ENCODE measurements at places on chromosomes 3 and 15. TPM values are rescaled to one million over a fixed set of nuclear protein-coding genes. Genes with fewer than 3 reads are reported as not detected.

DNA sequence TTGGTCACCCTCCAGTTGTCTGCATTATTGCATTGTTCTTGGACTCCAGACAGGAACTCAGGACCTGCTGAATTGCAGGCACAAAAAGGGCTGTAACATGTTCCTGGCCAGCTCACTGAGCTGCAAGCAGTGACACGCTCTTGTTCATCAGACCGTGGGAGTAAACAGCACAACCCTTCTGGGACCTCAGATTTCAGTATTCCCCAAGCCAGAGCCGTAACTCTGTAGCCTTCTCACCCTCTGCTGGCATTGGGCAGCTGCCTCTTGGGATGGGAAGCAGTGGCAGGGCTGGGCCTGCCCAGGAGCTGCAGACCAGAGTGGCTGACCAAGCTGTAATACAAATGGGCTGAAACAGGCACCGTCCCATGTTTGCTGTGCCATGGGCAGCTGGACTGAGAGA is 607.1 kb upstream of the BCHE start:
- no peak for DNase-seq

- DNase-seq = no peak
Observed at GRCh38 chr3:37904601-37905000, 42.9 kb downstream of the CTDSPL start.

Gene RLBP1
- total RNA-seq = not detected

DNA sequence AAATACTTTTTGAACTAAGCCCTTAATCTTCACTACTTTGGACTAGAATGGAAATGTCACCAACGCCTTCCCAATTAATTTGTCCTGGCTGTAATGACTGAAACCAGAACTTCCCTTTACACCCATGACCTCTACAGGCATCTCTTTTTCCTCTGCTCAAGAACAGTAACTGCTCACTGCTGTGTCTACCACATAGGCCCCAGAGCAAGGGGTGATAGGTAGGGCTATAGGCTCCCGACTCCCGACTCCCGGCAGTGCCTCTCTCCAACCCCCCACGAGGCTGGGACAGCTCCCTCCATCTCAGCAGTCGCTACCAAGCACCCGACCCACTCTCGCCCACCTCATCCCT is 384 bp upstream of the LEKR1 start:
- DNase-seq = no peak

DNA sequence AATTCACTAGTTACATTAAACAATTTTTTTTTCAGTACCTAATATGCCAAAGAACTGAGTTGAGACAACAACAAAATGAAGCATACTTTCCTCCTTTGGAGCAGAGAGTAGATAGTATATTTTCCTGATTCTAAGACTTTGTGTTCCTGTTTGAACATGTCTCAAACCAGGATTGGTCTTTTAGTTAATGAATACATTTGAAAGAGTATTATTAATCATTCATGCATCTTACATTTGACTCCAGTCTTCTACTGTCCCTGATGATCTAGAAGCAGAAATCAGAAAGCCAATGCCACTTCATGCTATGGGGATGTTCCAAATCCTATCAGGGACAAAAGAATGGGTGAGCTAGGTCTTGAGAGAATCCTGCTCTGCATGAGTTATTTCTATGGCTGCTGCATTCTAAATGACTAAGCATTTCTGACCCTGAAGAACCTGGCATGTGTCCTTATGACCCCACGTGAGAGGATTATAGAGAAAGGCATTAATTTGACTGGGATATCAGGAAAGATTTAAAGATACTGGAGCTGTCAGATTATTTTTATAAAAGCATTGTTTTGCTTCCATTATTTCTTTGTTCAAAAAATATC is 32.9 kb upstream of the MBNL1 start:
- no peak for DNase-seq

GRCh38 chr3:175713268-175713667 is 854.1 kb downstream of the NAALADL2 start:
- DNase-seq = no peak

Gene TRNT1
- total RNA-seq = 24.3 TPM

- no peak for DNase-seq
Observed at GRCh38 chr15:94352636-94353487, 121.5 kb downstream of the MCTP2 start.

- peak; percentile 62 for DNase-seq
Observed at GRCh38 chr15:84749111-84749991, 959 bp downstream of the ZNF592 start.

DNA sequence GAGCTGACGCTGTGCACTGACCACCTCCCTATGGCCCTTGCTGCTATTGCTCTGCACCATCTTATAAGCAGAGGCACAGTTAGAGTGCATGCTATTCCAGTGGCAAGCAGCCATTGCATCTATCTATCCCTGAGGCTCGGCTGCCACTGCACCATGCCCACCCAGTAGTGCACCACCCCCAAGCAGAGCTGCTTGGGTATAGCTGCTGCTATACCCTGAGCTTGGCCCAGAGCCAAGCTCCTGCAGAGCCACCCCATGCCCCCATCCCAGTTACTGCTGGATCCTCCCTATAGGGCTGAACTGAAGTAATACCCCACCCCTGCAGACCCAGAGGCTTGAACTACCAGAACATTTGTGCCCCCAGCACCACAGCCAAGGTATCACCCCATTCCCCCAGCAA is 19.6 kb upstream of the IGSF10 start:
- no peak for DNase-seq

- no peak for DNase-seq
Observed at GRCh38 chr3:25902586-25902985, 112.7 kb downstream of the OXSM start.

- DNase-seq = no peak
Observed at GRCh38 chr3:154131830-154132229, 10.6 kb downstream of the ARHGEF26 start.

Gene ZNF197
- 10.0 TPM for total RNA-seq

Gene CORO2B
- 1.9 TPM for total RNA-seq

Gene PTH1R
- total RNA-seq = 1.9 TPM

DNA sequence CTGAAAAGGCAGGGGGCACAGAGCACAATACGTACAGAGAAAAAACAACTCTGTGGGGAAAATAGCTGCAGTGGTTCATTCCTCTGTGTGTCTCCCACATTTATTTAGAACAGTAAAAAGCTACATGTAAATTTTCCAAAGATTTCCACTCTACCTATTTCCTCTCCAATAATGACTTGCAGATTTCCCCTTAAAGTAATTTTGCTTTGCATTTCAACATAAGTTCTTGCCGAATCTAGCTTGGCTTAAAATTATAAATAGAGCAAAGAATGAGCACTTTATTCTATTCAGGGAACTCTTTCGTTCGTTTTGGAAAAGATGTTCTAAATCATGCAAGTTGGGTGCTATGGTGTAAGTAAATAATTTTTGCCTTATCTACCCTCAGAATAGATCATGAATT is 58.2 kb upstream of the NR2E3 start:
- no peak for DNase-seq

- no peak for DNase-seq
Observed at GRCh38 chr15:99076109-99076508, 28.8 kb upstream of the SYNM start.

DNA sequence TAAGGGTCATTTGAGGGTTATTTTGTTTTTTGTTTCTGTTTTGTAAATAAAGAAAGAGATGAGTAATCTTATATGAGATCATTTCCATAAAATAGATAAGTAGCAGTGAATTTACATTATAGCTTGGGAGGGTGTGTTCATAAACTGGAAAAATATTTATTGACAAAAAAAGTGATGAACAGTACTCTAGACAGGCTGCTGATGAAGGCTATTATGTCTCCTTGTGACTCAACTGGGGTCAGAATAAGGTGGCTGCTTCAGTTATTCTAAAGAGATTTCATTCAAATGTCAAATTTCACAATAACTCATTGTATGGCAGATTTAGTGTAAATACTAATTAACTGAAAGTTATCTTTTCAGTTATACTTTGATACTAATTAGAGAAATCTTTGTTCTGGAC is 251.1 kb upstream of the CMC1 start:
- no peak for DNase-seq

GRCh38 chr15:84034578-84035398 is 200.8 kb upstream of the GOLGA6L4 start:
- peak; percentile 5 for DNase-seq

GRCh38 chr15:62935300-62936081 is 107.1 kb upstream of the TPM1 start:
- no peak for DNase-seq

DNA sequence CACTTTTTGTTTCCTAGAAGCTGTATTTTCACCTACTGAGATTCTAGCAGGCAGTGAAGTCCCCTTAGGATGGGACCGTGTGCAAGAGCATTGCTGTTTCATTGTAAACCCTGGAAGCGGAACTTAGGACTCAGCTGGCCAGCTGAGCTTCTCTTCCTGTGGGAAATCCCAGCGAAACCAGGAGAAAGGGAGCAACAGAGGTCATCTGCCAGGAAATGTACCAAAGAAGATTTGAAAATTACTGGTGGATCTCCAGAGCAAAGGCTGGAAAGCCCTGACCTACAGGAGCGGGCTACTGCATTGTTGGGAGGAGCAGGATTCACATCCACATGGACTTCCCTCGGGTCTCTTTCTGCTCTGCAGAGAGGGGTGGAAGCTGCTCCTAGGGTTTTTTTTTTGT is 7.6 kb upstream of the ADPRH start:
- DNase-seq = no peak

DNA sequence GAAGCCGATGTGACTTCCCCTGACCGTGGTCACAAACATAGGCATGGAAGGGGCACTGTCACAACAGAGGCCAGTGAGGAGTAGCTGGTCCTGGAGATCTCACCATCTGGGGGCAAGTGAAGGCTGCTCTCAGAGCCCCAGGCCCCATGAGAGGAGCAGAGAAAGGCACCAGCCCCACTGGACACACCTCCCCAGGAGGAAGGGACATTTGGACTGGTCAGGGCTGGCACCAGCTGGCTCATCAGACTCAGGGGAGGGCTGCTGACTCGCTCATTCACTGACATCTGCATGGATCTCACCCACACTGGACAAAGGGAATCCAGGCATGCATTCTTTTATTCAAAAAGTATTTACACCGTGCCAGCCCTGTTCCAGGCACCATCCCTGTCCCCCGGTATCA is 26.8 kb downstream of the ESYT3 start:
- no peak for DNase-seq

Gene APOD
- total RNA-seq = 10.7 TPM

Gene UCN2
- not detected for total RNA-seq

GRCh38 chr15:80415358-80415670 is 11.1 kb downstream of the ARNT2 start:
- DNase-seq = no peak

DNA sequence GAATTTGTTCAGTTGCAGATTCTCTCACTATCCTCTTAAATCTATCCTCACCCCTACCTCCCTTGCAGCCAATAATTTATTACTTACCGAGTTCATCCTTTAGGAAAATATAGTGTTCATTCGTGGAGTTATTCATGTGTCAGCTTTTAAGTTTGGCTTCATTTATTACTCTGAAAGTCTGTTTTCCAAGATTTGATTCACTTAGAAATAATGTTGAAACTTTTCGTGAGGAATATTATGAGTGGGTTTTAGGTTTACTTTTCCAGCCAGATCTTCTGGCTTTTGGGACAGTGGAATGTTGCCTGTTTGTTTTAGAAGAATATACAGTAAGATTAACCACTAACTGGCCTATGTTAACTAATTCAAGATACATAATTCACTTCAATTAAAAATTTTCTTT is 161.0 kb upstream of the CGNL1 start:
- no peak for DNase-seq

- no peak for DNase-seq
Observed at GRCh38 chr3:102571720-102572384, 137.0 kb downstream of the ZPLD1 start.

Gene P4HTM
- 40.2 TPM for total RNA-seq

GRCh38 chr3:8458711-8459110 is 42.9 kb upstream of the LMCD1 start:
- no peak for DNase-seq

GRCh38 chr3:186534113-186534669 is 10.0 kb downstream of the CRYGS start:
- DNase-seq = peak; percentile 6

Gene LRTM1
- not detected for total RNA-seq

Gene IP6K1
- 39.5 TPM for total RNA-seq

Gene NTRK3
- total RNA-seq = 2.1 TPM

- no peak for DNase-seq
Observed at GRCh38 chr3:190595179-190595795, 81.4 kb downstream of the IL1RAP start.

DNA sequence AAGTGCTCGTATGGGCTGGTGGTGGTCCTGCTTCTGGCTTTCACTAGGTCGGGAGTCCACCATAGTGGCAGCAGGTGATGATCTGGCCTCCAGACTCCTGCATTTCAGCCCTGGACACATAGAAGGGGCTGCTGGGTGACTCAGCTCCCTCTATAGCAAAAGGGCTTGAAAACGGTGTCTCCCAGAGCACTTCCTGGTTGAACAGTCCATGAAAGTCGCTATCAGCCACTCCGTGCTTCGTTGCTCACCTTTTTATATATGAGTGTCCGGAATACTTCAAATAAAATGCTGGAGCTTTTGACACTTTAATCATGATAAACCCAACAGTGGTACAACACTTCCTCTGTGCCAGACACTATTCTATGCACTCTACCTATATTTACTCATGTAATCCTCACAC is 213.2 kb downstream of the PDZRN3 start:
- DNase-seq = no peak

DNA sequence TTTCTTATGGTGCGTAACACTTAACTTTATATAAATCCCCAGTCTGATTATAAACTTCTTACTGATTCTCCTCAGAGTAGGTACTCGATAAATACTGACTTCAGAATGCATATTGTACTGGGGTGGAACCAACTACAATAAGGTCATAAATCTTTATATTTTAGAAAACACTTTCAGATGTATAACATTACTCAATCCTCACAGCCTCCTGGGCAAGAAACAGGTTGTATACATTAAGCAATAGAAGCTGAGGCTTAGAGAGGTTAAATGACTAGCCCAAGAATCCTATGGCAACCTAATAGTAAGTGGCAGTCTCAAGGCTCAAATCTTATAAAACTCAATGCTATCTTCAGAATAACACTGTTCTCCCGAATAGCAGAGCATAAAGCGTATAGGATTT is 9.1 kb downstream of the VPS13C start:
- DNase-seq = no peak

Gene GXYLT2
- total RNA-seq = 6.1 TPM

- peak; percentile 81 for DNase-seq
Observed at GRCh38 chr15:79380755-79381497, 51.2 kb upstream of the MINAR1 start.

Gene AHSG
- total RNA-seq = not detected

Gene CD96
- total RNA-seq = 4.1 TPM

Gene TRAT1
- 0.78 TPM for total RNA-seq

Measured in mucosa of descending colon (tissue), 3 donors.